ENCODE measurements at places on chromosomes 7 and 10.

GRCh38 chr10:49375611-49376010 is 20.3 kb downstream of the DRGX start:
- DNase-seq: no peak

GRCh38 chr7:101848208-101848951 is 31.0 kb downstream of the CUX1 start:
- DNase-seq: no peak

- peak; percentile 33 for DNase-seq
Observed at GRCh38 chr7:158394936-158395335, 192.7 kb downstream of the PTPRN2 start.

DNA sequence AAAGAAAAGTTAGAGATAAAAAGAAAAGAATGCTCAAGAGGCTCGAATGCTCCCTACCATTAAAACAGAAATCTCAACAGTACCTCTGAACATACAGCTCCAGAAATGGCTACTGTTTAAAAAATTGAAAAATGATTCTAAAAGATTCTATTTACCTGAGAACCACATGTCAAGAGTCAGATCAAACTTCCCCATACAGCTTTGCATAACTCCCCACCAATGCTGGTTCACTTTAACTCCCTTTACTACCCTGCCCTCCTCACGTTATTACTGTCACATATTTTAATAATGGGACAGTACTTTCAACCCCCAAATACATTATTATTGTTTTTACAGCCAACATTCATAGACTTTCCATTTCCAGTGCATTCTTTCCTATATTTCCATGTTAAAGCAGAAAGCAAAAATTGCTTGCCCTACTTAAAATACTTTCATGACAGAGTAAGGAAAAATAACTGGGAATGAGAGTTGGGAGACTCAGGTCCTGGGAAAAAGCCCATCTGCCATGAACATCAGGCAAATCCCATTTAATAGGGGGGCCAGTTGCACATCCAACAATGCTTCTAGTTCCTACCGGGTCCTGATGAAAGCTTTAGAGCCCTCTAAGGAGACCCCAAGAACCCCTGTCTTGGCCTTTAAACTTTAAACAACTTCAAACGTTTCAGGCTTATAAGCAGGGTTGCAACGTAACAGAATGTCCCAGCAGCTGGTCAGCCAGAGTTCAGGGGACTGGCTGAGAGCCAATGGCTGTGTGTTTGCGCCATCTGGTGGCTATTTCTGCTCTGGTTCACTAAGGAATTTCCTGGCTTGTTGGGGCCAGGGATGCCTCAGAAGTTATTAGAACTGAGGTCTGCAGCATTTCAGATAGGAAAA is 247.4 kb downstream of the ELMO1 start:
- peak; percentile 38 for DNase-seq

DNA sequence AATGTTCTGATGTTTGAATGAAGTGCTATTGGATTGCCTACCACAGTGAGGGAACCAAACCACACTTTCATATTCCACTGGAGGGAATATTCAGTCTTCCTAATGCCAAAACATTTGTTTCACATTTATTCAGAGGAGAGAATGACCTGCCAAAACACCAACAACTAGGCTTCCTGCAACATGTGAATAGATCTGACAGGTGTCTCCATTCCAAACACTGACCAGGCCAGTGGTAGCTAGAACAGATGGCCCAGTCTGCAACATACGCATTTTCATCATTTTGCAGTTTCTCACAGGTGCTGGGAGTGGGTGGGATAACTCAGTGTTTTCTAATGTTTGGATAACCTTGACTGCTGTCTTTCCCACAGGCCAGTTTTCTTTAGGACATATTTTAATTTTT is 110.0 kb downstream of the RELN start:
- DNase-seq: no peak

- DNase-seq: no peak
Observed at GRCh38 chr10:61125560-61126170, 181.7 kb upstream of the RHOBTB1 start.

GRCh38 chr10:64486149-64486548 is 964.9 kb downstream of the REEP3 start:
- no peak for DNase-seq

- no peak for DNase-seq
Observed at GRCh38 chr7:1851721-1852516, 181.8 kb downstream of the ELFN1 start.

GRCh38 chr7:50363327-50364060 is 59.0 kb downstream of the IKZF1 start:
- DNase-seq: no peak

DNA sequence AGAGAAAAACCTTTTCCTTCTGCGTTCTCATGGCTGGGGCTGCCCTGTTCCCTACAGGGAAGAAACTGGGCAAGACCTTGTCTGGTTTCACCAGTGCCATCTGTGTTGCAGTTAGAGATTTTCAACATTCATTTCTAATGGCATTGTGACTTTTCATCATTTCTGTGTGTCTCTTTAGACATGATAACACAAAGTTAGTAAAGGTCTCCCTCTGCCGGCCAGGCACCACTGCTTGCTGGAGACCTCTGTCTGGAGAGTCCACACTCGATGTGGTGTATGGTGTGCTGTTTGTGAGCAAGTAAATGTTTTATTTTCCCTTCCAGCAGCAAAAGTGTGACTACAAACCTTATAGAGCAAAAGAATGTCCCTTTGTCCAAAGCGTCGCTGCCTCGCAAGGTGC is 213.5 kb downstream of the PAXIP1 start:
- DNase-seq: no peak

GRCh38 chr10:85045046-85045445 is 716.7 kb downstream of the CCSER2 start:
- no peak for DNase-seq

DNA sequence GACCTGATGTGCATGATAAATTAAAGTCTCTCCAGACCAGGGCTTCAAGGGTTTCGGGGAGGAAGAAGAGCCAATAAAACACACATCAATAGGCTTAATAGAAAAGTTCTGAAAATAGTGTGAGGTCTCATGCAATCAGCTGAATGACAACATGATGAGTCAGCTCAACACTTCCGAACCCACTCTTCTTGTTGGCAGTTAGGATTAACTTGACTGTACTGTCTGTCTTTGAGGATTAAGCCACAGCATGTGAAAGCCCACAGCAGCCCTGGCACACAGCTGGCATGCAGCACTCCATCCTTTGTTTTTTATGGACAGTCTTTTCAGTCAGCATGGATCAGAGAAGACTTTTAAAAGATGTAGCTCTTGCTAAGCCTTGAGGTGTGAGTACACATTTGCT is 526.9 kb upstream of the VSTM2A start:
- DNase-seq: no peak

DNA sequence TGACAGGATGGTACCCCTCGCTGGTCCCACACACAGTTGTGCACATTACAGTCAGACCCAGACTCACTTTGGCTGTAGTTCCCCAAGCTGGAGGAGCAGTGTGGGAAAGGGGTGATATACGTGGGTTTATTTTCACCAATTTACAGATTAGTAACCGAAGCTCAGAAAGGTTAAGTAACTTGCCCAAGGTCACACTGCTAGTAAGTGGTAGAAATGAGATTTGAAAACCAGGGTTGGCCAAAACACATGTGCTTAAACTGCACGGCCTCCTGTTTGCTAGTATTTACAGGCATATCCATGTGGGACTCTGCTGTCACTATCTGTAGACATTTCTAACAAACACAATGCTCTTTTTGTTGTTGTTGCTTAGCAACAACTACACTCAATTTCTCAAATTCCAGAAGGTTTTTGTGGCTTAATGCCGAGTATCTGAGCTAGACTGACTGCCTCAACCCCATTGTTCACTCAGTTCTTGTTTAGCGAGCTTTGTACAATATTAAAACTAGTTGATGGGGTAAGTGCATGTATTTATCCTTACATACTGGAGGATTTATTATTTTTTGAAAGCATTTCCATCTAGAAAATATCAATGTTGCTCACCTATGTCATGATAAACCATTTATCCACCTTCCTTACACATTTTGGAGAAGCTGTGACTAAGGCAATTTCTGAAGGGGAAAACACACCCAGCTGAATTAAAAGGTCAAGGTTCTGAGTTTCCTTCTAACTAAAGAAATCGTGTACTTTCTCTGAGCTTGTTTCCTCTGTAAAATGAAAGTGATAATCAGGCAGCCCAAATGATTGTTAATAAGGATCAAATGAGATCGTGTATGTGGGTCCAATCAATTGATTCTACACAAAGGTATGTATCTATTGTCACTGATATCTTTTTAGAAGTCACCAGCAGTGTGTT is 5.3 kb upstream of the TMEM139 start:
- DNase-seq: no peak

GRCh38 chr10:82438277-82438676 is 563.3 kb downstream of the NRG3 start:
- DNase-seq: no peak

DNA sequence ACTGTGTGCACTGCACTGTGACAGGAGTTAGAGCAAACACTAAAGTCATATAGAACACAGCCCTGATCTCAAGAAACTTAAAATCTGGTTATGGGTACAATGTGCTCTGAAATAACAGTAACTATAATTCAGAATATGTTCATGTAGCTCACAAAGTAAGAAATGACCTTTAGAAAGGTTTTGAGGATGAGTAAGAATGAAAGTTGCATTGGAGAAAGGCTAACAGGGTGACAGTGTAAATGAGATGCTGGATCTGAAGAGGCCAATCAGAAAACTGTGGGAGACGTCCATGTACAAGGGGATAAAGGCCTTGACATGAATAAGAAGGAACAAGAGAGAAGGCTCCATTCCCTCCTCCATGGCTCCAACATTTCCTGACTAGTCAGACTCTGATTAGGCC is 124.7 kb downstream of the GRM3 start:
- DNase-seq: no peak

- DNase-seq: peak; percentile 89
Observed at GRCh38 chr7:66204822-66205740, at the start of gene TPST1. TSS of gene TPST1 (plus strand) at chr7:66205334. CDS start at chr7:66240426, 35,092 bp downstream.

DNA sequence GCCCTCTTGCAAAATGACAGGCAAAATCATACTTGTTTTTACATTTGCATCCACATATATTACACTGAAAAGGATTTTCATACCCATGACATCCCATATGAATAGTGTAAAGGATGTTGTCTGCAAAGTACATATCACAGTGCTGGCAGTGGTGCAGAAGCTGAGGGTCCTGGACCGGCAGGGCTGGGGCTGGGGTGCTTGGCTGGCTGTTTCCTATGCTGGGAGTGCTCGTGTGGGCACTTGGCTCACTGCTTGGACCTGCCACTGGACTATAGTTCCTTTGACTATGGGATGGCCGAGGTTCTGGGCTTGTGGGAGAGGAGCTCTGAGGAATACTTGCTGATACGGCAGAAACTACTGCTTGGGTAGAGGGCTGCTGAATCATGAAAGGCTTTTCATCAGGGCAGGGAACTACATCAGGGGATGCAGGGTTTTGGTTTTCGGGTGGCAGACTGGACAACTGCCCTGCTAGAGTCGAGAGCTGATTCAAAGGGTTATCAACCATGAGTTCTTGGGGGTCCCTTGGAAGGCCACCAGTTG is 13.7 kb downstream of the PSTK start:
- DNase-seq: no peak

DNA sequence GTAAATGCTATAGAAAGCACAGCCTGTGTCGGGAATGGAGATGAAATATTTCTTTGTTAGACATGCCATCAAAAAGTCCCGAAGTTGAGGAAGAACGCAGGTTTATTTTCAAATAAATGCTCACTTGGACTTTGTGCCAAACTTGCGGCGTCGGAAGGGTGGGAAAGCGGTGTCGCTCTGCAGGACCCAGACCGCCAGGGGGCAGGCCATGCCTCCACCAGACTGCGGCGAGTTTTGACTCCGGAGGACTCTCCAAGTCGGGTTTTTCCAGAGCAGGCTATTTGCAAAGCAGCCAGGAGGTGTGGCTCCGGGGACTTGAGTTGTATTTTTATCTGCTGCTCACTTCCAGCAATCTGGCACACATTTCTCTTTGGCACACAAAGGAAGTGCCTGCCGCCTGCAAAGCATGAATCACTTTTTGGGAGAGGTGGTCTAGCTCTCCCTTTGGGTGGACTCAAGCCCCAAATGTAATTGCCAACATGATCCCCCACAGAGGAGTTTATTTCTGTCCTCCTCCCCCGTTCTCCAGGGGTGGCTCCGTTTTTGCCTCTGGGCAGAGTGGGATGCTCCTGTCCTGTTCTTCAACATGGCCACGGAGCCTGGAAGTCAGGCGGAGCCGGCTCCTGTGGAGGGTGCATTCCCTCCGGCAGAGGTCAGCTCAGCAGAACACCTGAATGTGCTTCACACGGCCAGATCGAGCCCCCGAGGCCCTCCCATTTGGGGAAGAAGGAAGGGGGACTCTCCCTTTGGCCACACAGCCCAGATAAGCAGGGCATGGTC is 82.3 kb upstream of the GPR26 start:
- DNase-seq: peak; percentile 47

DNA sequence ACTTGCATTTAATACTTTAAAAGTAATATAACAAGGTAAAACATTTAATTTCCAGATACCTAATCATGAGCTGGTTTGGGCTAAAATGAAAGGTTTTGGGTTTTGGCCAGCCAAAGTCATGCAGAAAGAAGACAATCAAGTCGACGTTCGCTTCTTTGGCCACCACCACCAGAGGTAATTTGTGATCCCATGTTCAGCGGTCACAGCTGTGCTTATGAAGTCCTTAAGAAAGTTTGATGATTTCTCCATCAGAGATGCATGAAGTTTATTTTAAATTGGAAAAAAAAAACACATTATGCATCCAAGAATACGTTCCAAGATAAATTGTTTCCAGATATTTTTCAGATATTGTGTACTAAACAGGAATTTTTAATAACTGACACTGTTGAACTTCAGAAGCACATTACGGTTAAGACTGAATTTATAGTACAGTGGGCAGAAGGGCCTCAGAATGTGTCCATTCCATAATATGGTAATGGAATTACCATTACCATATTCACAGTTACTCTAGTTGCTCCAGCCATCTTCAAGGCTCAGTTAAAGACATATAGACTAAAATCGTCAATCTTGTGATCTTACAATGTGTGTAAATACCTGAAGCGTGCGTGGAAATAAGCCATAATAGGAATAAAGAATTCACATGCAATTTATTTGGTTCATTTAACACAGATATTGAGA is 106.8 kb downstream of the ZMYND11 start:
- no peak for DNase-seq

- DNase-seq: no peak
Observed at GRCh38 chr10:47357131-47357582, 9.0 kb downstream of the RBP3 start.
